ENCODE measurements at places on chromosomes 12 and 14.

- DNase-seq, result no peak
These were observed 43.0 kb upstream of the BDKRB2 start for GRCh38 chr14:96161636-96162035.

DNA sequence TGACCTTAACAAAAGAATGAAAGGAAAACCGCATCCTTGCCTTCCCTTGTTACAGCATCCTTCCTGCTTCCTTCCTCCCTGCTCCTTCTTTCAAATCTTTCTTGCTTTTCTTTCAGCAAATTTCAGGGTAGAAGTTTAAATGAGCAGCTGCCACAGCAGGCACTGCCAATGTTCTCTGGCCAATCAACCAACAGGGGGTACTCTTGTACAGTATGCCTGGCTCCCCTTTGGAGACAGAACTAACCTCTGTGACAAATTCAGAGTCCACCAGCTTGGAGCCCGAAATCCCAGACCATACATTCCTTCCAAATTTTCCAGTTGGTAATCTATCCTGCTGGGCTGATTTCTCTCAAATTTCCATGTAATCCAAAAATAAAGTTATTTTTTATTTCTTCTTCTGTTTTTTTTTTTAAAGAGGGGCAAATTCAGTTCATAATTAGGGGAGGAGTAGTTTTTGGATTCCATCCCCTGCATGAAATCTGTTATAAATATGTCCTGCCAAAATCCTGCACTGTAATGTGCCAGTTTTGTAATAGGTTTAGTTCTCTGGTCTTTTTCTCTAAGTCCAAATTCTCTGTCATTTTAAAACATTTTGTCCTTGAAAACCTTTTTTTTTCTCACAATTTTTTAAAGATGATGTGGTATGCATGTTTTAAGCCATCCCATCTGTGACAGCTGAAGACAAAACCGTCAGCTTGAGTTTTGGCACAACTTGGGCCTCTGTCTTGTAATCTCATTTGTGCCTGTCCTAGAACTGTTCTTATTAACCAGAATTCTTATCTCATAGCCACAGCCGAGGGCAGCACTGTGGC is 610.0 kb upstream of the LMO3 start:
- DNase-seq, result no peak

- DNase-seq, result no peak
These were observed 316.6 kb upstream of the RTL1 start for GRCh38 chr14:101219896-101220703.

DNA sequence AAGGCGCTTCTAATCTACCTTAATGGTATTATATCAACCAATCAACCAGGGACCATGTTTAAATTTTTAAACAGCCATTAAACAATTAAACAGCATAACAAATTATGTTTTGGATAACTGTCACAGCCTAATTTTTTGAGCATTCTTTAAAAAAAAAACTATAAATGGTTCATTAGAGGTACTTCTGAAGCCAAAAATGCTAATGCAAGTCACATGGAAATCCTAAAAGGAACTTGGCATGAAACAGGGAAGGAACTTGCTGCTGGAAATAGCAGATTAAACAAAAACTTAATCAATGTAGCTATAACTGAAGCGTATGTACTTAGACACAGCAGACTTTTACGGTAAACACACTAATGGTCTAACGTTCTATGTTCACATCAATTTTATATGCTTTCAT is 190.2 kb upstream of the BTG1 start:
- DNase-seq, result no peak

DNA sequence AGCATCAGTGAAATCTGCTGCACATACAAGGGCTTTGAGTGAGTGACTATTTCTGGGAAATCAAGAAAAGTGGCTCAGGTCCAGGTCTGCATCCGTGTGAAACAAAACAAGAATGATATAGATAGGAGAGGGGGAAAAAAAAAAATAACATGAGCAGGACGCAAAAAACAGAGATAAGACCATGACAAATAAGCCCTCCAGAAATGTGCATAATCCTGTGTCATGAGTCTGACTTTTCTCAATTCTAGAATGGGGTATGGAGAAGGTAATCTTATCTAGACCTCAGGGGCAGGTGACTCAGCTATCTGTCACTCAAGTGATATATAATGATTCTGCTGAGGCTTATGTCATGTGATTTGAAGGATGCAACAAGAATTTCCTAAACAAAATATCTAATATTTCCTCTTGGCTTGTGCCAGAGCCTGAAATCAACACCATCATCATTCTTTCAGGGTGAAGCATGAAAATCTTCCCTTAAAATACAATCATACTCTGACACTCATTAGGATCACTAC is 250.0 kb downstream of the PHLDA1 start:
- DNase-seq, result peak; percentile 72

- DNase-seq, result no peak
These were observed 37.9 kb upstream of the SLC38A2 start for GRCh38 chr12:46410495-46410894.

DNA sequence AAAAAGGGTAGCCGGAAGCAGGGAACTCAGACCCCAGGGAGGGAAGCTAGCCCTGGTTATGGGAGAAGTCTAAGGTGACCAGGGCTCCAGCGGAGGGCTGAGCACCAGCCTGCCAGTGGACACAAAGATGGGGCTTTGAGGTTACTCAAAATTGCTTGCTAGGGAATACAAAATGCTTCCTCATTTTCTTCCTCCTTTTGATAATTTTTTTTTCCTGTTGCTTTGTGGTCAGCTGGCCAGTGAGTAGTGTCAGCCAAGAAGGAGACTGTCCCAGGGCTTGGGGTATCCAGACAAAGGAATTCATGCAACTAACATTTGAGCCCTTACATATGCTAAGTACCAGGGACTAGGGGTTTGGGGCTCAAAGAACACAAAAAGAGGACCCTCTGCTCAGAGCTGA is 206.2 kb downstream of the PPM1H start:
- DNase-seq, result no peak

DNA sequence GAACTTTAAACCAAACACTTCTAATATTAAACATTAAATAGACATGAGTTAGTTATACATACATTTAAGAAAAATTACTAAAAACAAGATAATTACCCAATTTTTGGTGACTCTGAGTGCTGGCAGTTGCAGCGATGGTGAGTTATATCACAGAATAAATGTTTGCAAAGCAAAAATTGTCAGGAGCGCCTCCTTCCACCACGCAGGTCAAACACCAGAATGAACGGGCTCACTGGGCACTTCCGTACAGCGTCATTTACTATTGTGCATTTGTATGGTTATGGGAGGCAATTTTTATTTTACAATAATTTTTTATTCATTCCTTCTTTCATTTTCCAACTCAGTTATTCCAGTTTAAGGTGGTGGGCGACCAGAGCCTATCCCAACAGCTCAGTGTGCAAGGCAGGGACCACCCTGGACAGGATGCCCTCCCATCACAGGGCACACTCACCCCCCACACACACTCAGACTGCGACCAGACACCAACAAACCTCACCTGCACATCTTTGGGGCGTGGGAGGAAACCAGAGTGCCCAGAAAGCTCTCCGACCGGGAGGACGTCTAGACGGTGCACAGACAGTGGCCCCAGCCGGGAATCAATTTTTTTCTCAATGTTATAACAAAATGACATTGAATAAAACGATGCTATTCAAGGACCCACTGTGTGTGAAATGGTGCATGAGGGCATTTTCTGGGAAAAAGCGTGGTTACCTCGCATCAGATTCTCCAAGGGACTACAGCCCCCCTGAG is 67.2 kb downstream of the TESC start:
- no peak for DNase-seq

DNA sequence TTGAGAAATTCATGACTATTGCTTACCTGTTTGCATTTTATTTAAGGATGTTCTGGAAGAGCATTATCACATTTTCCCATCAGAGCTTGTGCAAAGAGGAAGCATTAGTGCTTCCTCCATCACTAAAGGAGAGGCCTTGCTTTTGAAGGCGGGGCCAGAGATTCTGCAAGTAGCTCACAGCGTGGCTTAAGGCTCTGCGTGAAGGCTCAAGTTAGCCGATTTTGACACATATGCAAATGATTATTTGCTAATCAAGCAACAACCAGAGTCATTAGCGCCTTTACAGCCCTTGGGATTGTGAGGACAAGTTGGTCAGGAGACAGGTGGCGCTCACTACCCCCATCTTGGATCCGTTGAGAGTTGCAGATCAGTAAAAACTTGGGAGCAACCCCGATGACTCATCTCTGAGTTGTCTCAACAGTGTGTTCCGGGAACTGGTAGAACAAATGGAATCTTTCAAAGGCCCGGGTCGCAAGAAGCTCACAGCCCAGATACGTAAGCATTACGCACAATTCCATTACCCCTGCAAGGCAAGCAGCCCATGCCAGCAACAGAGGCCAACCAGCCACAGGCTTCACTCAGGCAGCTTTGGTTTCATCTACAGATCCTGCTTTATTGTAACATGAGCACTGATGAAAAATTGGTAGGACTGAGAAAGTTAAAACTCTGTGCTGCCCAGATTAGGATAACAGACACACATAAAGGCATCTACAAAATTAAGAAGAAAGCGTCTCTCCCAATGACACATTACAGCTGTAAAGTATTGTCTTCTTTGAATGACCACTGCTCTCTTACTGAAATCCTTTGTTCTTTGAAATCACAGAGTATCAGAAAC is 34.9 kb upstream of the SPTSSA start:
- DNase-seq, result peak; percentile 98

DNA sequence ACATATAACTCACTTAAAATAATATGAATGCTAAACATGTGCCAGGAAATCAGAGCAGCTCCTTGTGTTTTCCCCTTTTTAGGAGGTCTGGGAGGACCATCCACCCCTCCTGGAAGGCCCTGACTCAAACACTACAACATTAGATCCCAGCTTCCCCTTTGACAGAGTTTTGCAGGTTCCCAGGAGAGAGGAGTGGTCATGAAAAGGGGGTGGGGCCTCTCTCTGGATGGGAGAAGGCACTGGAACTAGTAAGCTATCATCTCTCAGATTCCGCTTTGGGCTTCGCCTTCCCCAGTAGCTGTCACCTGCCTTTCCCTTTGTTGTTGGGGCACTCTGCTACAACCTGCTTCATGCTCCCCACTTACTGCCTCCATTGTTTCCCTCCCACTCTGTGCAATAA is 149.2 kb downstream of the ZFP36L1 start:
- DNase-seq, result no peak

DNA sequence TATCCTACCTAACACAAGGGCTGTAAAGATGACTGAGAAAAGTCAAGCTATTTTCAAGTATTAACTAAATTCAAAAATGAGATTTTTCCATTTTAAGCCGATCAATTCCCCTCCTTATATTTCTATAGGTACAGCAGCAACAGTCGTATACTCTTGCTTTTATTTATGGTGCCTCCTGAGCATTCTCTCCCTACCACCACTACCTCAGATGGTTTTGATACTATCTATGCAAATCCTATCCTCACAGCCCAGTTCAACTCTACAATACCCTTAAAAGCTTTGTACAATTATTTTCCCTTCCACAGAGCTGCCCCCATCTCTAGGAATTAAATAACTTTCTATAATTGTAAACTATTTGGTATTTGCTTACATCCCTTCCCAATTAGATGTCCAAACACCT is 52.1 kb downstream of the GALC start:
- no peak for DNase-seq

- DNase-seq, result no peak
These were observed 332.9 kb downstream of the PCNX1 start for GRCh38 chr14:71240171-71240570.

DNA sequence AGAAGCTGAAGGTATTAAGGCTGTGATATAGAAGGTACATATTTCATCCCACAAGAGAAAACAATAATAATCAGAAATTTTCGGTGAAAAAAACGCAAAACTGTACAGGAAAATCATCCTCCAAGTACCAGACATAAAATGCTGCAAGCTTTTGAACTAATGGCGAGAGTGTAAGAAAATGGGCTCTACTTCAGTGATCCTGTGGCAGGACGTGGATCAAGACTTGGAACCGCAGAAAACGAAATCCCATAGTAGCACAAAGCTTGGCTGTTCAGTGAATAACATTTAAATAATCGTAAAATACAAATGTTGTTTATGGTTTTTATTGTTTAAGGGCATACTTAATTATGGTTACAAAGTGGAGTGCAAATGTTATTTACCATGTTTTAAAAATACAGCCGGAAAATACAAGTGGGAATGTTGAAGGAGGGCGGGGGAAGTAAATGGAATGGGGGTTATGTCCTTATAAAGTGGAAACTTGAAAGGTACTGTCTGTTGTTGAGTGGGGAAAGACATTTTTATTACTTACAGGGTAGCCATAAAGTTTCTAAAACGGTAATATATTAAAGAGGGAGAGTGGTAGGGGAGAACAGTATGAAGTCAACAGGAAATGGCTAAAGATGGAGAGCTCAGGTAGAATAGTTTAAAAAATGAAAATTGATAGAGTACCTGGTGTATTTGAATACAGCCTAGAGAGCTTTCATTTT is 1.1 kb downstream of the SMIM10L1 start:
- DNase-seq, result peak; percentile 20

GRCh38 chr12:70619471-70620152 is 17.6 kb downstream of the PTPRB start:
- no peak for DNase-seq

DNA sequence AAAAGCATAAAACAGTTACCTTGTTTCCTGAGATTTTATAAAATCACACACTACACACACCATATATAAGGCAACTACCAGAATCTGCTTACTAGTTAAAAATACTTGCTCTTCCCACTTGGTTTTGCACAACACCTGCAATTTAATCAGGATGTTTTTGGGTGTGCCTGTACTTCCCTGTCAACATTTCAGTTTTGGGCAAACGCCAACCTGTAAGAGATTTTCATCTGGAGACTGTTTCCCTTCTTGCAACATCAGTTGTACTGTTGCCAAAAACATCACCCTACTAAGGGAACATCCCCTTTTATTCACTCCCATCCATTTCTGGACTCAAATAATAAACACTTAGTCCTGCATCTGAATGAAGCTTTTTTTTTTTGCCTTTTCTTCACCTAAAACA is 172.3 kb downstream of the DUSP6 start:
- DNase-seq, result peak; percentile 68

- DNase-seq, result peak; percentile 77
These were observed 4.2 kb downstream of the NPC2 start for GRCh38 chr14:74488786-74489397.

GRCh38 chr12:123836292-123836691 is 74.2 kb downstream of the DNAH10 start:
- DNase-seq, result no peak

- DNase-seq, result no peak
These were observed 2.2 kb downstream of the SCARB1 start for GRCh38 chr12:124861492-124861891.

DNA sequence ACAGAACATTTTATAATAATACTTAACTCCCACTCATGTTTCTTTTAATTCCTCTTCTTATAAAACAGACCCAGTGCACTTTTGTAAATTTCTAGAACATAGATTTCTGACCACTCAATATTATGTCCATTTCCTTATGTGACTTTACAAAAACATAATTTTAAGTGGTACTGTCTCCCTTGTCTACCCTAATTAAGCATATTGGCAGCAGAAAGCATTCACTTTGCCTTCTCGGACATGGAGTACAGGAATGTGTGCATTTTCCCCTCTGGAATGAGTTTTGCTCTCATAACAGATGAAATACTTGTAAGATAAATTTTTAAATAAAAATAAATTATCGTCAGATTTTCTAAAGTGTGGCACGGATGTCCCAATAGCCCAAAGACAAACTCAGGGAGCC is 129.5 kb upstream of the MDM1 start:
- no peak for DNase-seq

GRCh38 chr12:15982071-15982470 is 70.9 kb downstream of the DERA start:
- peak; percentile 58 for DNase-seq

- no peak for DNase-seq
These were observed 190.1 kb downstream of the FOXN3 start for GRCh38 chr14:89226801-89227495.

GRCh38 chr14:43692706-43693105 is 814.4 kb downstream of the FSCB start:
- DNase-seq, result no peak

GRCh38 chr12:75162845-75163244 is 46.8 kb downstream of the KCNC2 start:
- no peak for DNase-seq
